HCT116 (cell line): ENCODE measurements at places on chromosomes 7 and 10.

- no peak for DNase-seq
These were observed 16.0 kb downstream of the CHRM2 start for GRCh38 chr7:136884492-136884891.

DNA sequence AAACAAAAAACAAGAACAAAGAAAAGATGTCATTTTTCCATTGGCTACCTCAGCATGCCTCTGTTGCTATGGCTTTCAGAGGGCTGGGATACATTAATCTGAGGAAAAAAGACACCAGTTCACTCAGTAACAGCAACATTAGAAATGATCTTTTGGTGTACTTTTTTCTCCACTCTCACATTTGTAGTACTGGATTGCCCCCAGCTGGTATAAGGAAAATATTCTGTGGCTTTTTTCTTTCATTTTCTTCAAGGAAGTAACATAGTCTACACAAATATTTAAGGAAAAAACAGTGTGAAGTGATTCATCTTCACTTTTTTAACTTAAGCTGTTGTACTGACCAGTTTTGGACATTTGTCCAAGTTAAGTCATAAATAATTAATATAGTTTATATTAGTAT, 482.3 kb downstream of the SORCS1 start:
- no peak for DNase-seq

DNA sequence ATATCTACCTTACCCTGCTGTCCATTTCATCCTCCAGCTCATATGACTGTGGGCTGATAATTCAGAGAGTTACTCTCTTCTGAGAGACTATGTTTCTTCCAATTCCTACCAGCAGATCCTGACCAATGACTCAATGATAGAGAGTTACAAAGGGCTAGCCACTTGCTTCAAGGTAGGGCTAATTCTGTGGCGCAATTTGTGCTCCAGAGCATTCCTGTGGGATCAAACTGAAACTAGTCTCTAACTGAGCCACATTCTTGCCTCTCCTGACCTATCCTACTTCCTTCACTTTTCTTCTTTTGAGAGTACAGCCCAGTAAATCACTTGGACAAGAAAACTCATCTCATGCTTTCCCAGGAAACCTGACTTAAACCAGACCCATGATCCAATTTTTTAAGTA, 17.9 kb upstream of the ASZ1 start:
- no peak for DNase-seq

DNA sequence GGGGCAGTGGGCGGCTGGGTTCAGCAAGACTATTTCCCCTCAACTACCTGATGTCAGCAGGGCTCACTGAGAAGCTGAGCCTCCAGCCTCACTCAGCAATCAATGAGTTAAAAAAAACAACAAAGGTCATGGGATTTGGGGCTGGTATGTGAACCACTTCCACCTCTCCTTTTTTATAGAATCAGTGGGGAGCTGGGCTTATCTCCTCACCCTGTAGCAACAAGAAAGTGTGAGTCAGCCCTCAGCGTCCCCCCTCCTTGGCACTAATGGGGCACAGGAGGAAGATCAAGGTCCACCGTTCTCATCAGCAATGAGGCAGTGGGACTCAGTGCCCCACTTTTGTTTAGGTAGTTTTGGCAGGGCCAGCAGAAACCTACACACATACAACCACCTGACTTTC, 823.5 kb upstream of the POM121L12 start:
- DNase-seq: no peak

- DNase-seq: no peak
These were observed 1183.6 kb downstream of the GATA3 start for GRCh38 chr10:9238041-9238440.
